ENCODE measurements at places on chromosomes 13 and 19. TPM values are rescaled to one million over a fixed set of nuclear protein-coding genes. Genes with fewer than 3 reads are reported as not detected.
A peak's percentile ranks its signal among the peaks of the same experiment; 100 is the strongest.

RASIP1 gene
- not detected for total RNA-seq

RHPN2 gene
- total RNA-seq = 0.35 TPM

DNA sequence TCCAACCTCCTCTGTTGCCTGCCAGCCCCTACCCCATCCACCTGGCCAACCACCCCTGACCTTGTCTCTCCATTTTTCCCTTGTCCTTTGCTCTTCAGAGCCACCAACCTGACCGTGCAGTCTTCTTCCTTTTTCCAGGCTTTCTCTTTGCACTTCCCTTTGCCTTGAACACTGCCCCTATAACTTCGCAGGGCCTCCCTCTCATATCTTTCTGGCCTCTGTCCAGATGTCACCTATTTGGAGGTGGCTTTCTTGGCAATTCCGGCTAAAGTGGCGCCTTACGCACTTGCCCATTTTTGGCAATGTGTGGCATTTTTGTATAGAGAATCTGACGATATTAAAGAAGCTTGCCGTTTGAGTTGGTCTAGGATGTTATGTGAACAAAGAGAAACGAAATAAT, 844 bp downstream of the ZNF543 start:
- H3K27me3 ChIP-seq = peaks cover 11% of the 10 kb centered on the region
- H3K4me1 ChIP-seq = peaks cover 24% of the 10 kb centered on the region
- H3K27ac ChIP-seq = peak overlapping the region; percentile 94

- no peak overlapping the region for H3K27ac ChIP-seq
- DNase-seq = no peak
- H3K4me1 ChIP-seq = no peaks in the 10 kb centered on the region
- no peak overlapping the region for H3K4me3 ChIP-seq
- no peaks in the 10 kb centered on the region for H3K36me3 ChIP-seq
Observed at GRCh38 chr13:93620181-93620765, 393.7 kb downstream of the GPC6 start.

- H3K27me3 ChIP-seq = no peaks in the 10 kb centered on the region
- no peaks in the 10 kb centered on the region for H3K4me1 ChIP-seq
- no peak for DNase-seq
- H3K27ac ChIP-seq = no peak overlapping the region
Observed at GRCh38 chr13:113448885-113449692, 4.2 kb downstream of the ADPRHL1 start.

GRCh38 chr13:20506696-20507095, 19.0 kb downstream of the CRYL1 start:
- no peak overlapping the region for H3K27ac ChIP-seq
- H3K36me3 ChIP-seq = no peaks in the 10 kb centered on the region
- H3K4me1 ChIP-seq = no peaks in the 10 kb centered on the region
- H3K27me3 ChIP-seq = no peaks in the 10 kb centered on the region
